ENCODE measurements at places on chromosomes 16 and 17.
A peak's percentile ranks its signal among the peaks of the same experiment; 100 is the strongest.

DNA sequence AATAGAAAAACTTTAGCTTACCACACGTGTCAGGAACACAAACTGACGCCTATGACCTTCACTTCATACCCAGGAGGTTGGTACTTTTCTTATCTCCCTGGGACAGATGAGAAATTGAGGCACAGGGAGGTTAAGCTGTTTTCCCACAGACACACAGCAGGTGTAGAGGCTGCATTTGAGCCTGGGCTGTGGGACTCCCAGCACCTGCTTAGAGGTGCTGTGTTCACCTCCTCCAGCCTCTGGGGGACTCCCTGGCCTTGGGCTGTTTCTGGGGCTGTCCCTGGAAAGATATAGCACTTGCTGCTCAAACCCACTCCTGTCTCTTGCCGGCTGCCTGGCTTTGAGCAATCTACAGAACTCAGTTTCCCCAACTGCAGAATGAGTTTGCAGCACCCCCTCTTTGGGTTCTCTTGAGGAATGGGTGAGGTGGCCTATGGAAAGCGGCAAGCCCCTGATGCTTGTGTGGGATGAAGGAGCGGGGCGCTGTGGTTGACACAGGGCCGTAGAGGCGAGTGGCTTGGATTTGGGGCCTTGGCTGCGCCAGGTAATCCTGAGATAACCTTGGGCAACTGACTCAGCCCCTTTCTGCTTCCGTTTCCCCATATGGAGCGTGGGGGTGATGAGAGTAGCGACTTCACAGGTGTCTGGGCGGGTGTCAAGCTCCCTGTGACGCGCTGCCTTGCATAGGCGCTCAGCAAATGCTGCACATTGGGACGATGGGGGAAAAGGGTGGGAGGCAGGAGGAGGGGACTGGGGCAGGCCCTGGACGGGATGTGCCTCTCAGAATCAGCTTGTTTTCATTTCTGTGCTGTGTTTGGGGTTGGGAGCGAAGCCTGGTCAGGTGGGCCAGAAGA, 104.5 kb upstream of the CIBAR2 start:
- no peak for DNase-seq

- DNase-seq, result no peak
Observed at GRCh38 chr16:30546115-30546514, 11.5 kb upstream of the ZNF747 start.

- no peak for DNase-seq
Observed at GRCh38 chr16:80191928-80192327, 348.9 kb upstream of the DYNLRB2 start.

DNA sequence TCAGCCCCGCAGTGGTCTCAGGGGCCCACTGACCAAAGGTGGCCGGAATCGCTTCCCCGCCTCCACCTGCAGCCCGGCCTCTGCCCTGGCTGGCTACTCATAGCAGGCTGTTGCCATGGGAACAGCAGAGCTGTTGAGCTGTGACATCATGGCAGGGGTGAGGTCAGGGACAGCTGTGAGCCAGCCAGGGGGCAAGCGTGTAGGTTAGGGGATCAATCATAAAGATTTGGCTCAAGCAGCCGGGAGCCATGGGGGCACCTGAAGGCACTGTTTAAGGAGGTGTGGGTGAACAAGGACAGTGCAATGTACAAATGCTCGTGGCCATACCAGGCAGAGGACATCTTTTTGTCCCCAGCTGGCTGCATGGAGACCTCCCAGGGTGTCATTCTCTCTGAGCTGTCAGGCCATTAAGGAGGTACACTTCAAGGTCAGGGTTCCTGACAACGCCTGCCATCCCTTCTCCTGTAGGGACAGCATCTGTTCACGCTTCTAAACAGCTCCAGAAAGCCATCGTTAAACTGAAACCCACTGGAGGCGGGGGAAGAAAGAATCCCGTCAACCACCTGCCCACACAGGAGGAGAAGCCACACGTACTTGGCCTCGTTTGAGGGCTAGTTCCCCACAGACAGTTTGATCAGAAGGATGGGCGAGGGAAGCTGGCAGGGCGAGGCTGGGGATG, at the start of gene CEP295NL:
TSS of gene CEP295NL (minus strand) at position 101 of the 679 bp plus-strand sequence. CDS start 1,373 bp downstream, outside the sequence.
- DNase-seq, result no peak

DNA sequence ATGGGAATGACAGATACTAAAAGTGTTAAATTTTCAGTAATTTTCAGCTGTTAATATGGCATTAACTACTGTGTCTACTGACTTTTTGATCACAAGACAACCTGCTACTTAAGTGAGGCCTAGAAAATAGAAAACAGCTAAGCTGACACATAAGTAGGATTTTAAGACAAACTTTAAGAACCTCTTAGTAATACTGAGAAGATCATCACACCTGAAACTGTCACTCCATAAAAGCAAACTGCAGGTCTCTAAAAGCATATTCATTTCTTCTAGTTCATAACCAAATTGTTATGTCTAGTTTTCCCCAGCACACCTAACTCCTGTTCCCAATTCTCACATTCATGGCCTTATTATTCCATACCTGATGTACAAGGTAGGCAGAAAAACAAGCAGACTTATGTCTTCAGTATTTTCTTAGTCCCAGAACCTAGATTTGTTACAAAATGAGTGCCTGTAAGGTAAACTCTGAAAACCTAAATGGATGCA, 8.0 kb downstream of the SRSF1 start:
- DNase-seq, result no peak

DNA sequence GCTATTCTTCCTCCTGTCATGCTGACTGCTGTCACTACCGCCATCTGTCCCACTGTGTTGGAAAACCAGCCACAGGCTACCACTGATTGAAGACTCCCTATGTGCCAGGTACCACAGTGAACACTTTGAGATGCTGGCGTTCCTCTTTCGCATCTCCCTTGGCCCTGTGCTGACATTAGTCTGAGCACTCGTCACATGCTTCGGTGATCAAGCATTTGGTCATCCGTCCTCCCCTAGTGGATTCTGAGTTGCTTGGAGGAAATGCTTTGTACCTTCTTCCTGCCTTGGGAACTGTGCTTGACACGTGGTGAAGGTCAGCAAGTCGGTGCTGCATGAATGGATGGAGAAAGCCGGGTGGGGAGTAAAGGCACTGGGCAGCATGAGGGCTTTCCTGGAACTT, 260.1 kb downstream of the SNX29 start:
- DNase-seq, result no peak

DNA sequence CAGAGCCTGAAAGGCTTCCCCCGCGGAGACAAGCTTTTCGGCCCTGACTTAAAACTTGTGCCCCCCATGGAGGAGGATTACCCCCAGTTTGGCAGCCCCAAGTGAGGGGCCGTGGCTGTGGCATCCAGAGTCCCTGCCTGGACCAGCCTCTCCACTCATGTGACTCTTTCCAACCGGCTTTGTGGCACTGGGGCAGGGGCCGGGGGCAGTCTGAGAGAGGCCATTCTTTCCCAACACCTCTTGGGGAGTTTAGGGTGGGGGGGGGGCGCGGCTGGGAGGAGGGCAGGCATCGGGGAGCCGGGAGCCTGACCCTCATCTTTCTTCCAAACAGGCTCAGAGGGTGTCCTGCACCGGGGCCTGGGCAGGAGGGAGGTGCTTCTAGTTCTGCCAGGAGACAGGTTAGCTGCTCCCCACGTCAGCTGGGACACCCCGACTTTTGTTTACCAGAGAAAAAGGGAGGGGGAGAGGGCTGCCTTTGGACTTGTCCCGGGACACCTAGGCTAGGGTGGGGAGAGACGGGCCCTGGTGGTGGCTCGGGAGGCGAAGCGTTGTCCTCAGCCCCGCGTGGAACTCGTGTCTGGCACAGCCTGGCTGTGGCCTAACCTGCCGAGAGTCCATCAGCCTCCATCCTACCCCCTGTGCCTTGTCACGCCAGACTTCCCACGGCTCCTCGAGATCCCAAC, 7.3 kb upstream of the SERPINF1 start:
- DNase-seq, result no peak

DNA sequence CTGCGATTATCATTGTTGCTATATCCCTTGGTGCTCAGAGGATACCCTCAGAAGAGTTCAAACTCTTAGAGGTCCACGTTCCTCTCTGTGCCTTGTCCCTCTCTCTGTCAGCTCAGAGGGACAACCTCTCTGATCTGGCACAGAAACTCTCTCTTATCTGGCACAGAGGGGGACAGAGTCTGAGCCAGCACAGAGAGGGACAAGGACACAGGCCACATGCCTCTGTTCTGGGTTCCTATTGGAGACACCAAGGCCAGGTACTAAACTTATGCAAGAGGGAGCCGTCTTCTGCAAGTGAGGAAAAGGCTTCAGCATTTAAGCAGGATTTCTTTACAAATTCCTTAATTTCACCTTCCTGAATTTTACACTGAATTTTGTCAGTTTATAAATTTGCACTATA, 565.2 kb downstream of the TOX3 start:
- no peak for DNase-seq

DNA sequence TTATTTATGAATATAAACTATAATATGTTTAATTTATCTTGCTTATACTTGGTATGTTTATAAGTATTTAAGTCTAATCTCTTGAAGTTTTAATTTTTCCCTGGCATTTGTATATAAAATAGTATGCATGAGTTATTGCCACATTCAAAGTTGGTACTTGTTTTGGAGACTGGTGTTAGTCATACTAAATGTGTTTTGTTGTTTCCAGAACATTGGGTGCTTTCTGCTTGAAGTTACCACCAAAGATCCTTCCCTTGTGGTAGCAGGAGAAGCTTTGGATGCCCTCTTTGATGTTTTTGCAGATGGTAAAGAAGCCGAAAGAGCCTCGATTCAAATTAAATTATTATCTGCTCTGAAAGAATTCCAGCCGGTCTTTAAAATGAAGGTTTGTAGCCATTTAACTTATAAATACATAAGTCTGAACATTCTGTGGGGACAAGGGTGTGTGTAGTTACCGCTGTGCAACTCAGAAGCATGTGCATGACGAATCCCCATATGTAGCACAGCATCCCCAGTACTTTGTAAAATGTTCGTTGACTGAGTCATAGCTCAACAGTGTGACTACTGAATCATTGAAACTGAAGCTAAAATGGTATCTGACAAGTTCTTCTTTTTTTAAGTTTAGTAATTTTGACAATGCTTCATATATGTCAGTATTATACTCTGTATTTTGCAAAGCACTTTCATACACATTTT, 36.4 kb downstream of the HEATR3 start:
- DNase-seq, result peak; percentile 52

DNA sequence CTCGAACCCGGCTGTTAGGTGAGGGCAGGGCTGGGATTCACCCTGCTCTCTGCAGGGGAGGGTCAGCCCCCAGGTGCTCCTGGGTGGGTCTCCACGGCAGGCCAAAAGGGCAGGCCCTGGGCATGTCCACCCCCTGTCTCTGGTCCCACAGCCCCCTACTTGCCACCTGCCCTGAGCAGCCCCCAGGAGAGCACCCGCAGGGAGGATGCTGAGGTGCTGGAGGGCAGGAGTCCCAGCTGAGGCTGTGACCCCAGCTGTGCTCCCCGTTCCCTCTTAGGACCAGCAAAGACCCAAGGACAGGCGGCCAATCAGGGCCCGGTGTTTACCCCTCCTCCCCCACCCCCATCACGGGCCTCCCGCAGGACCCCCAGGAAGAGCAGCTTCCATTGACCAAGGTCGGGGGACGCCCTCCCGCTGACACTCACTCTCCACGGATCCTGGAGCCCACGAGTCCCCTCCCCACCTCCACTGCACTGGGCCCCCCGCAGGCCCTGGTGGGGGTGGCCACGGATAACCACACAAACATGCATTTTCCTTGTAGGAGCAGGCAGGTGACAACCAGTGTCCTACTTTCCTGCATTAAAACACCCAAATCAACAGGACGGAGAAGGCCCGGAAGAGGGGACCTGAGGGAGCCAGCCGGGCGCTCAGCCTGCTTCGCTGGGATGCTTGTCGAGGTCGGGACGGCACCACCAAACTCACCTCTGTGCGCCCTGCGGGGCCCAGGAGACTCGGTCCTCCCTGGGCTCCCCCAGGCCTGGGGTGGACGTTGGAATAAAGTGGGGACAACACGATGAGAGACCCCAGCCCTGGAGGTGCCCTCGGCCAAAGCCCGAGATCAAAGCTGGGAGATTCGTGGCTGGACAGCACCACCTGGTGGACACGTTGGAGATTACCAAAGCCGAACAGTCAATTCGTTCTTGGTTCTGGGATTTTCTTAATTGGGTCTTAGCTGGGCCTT, 22.5 kb upstream of the ENPP7 start:
- DNase-seq, result peak; percentile 10

GRCh38 chr17:33509331-33509730, 216.2 kb upstream of the ASIC2 start:
- DNase-seq, result no peak

GRCh38 chr17:60165223-60165622, 15.4 kb downstream of the CA4 start:
- DNase-seq, result no peak

- no peak for DNase-seq
Observed at GRCh38 chr16:6190776-6191175, 1093.2 kb upstream of the EEF2KMT start.

DNA sequence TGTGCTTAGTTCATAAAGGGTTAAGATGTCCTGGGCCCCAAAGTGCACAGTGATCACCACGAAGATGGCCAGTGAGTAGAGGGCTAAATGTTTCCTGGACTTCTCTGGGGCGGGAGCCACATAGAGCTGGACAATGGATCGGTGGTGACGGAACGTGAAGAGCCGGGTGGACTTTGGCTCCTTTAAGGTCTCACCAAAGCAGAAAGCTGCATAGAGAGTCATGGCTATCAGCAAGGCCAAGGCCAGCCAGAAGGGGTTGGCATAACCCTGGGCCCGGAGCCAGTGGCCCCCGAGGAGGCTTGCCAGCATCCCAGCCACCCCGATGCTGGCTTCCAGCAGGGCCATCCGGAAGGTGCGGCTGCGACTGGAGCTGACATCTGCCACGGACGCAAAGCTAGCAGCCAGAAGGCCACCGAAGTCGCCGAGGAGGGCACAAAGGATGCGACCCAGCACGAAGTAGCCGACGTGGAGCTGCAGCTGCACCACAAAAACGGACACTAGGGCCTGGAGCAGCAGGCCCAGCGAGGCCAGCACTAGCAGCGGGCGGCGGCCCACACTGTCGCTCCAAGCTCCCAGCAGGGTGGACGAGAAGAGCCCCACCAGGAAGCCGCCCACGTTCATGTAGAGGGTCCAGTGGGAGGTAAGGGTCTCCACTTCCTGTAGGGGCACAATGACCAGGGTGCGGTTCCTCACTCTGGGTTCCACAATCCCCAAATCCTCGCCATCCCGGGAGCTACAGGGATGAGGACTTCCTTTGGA, 1.0 kb downstream of the SLC46A1 start:
- no peak for DNase-seq

GRCh38 chr17:80794281-80795089, 197.2 kb upstream of the CHMP6 start:
- DNase-seq, result no peak

DNA sequence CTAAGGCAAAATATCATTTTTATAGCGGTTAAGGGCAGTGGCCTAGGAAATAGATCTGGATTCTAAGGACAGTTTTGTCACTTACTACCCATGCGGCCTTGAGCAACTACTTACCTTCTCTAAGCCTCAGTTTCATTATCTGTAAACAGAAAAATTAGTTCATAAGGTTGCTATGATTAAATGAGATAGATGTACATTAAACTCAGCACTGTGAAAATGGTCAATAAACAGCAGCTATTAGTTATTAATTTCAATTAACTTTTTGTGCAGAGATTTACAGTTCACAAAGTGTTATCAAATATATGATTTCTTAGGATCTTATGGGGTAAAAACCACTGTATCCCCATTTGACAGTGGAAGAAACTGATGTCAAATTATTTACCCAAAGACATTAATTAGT, 135.5 kb upstream of the CORO6 start:
- no peak for DNase-seq

- DNase-seq, result no peak
Observed at GRCh38 chr17:77359236-77359635, 218.5 kb downstream of the SEC14L1 start.

Data from fibroblast of skin of left quadriceps (primary cell).